Kidney epithelial cell (primary cell): ENCODE measurements at places on chromosomes 4 and X. TPM values are rescaled to one million over a fixed set of nuclear protein-coding genes. Genes with fewer than 3 reads are reported as not detected.

Gene SASH3
- total RNA-seq, result not detected in 2 replicates

Gene HTN1
- not detected in 2 replicates for total RNA-seq

Gene MAOB
- 0.89 and 1.1 TPM in 2 replicates for total RNA-seq

Gene ADGRL3
- total RNA-seq, result 2.1 and 2.5 TPM in 2 replicates

Gene GBA3
- total RNA-seq, result not detected in 2 replicates

Gene ZFP92
- total RNA-seq, result 1.8 and 1.9 TPM in 2 replicates

Gene MAGEA1
- not detected in 2 replicates for total RNA-seq

Gene TLR3
- total RNA-seq, result 5.8 and 7.6 TPM in 2 replicates

Gene GABRA4
- not detected in 2 replicates for total RNA-seq
